ENCODE measurements at places on chromosomes 5 and 9.
A peak's percentile ranks its signal among the peaks of the same experiment; 100 is the strongest.

- no peak for DNase-seq
These were observed 138.4 kb downstream of the MAPKAP1 start for GRCh38 chr9:125568621-125569020.

DNA sequence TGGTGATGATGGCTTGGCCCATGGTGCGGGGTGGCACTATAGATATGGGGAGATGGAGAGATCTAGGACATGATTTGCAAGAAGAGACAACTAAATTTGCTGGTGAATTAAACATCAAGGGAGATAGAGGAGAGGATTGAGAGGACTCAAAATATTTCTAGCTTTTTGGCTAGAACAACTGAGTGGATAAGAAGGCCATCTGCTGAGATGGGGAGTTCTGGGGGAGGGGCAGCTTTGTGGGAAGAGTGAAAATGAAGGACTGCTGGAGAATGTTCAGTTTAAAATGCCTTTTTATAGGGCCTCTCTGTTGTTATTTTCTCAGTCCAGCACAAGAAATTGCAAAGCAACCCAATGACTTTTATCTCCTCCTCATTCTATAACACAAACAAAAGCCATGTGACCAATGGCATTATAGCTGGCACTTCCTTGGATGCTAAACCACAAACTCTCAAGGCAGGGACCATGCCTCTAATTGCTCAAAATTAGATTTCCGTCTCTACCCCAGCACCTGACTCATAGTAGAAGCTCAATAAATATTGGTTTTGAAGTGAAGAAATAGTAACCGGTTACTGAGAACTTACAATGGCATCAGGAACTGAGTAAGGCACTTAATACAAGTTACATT lies 29.8 kb downstream of the JAKMIP2 start:
- no peak for DNase-seq

DNA sequence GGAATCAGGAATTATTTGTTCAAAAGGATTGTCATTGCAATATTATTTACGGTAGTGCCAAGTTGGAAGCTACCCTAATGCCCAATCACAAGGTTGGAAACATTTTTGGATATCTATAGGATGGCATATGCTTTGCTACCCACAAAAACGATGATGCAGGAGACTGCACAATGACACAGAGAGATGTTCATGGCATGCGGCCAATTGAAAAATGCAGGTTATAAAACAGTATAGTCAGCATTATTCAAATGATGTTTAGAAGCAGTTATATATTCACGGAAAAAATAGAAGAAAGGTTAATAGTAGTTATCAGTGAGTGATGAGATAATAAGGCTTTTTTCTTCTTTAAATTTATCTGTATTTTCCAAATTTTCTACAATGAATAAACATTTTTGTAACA lies 5.9 kb upstream of the ACSL6 start:
- DNase-seq = no peak

- peak; percentile 50 for DNase-seq
These were observed 165.0 kb upstream of the ZNF462 start for GRCh38 chr9:106697750-106698502.

- DNase-seq = peak; percentile 47
These were observed 57.4 kb downstream of the CFAP95 start for GRCh38 chr9:69877852-69878514.

DNA sequence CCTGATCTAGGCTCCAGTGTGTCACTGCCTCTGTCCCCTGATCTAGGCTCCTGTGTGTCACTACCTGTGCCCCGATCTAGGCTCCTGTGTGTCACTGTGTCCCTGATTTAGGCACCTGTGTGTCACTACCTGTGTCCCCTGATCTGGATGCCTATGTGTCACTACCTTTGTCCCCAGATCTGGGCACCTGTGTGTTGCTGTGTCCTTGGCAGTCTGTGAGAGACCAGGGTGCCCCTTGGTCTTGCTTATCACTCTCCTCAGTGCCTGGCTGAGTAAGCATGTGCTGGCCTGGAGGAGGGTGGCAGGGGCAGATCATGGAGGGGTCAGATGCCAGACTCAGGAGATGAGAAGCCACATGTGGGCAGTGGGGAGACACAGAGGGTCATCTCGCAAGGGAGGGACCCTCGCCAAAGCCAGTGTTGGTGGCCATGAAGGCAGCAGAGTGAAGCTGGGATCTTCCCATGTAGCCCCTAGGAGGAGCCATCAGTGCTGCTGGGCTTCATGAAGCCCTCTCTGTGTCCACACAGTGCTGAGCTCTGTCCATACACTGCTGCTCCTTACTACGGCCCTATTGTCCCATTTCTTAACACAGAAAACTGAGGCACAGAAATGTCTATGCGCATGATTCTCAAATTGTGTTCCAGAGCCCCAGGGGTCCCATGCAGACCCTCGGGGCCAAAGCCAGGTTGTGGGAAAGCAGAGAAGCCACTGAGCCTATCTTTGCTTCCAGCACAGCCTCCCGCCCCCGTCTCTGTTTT lies 15.5 kb downstream of the OLFML2A start:
- no peak for DNase-seq

DNA sequence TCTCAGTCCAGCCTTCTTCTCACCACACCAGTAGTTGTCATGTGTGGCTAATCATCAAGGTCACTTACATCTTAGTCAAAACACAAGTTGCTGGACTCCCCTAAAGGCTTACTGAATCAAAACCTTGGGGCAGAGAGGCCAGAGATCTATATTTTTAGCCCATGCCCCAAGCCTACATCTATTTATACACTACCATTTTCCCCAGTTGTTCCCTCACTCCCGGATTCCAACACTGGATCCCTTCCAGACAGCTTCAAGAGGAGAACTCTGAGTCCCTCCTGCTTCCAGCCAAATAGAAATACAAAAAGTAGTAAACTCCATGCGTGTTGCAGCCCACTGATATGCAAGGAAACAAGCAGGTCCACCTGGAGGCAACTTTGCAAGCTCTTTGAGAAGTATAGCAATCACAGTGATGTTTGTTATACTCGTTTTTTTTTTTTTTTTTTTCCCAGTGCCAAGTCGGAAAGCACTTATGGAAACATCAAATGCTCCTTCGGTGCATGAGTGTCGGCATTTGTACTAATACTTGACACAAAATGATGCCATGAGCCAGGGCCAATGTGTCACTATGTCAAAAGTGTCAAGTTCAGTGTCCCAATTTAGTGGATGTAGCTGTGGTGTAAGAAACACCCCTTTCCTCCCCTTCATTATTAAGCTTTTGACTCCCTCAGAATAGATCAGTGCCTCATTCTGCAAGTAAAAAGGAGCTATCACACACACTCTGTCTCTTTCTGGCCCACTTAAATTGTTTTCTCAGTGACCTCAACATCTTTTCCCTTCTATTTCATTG lies 594.2 kb upstream of the SGCD start:
- DNase-seq = no peak

GRCh38 chr5:138369706-138370105 lies 17.2 kb downstream of the KDM3B start:
- no peak for DNase-seq

GRCh38 chr9:136694163-136694871 lies 7.1 kb upstream of the AGPAT2 start:
- peak; percentile 71 for DNase-seq

DNA sequence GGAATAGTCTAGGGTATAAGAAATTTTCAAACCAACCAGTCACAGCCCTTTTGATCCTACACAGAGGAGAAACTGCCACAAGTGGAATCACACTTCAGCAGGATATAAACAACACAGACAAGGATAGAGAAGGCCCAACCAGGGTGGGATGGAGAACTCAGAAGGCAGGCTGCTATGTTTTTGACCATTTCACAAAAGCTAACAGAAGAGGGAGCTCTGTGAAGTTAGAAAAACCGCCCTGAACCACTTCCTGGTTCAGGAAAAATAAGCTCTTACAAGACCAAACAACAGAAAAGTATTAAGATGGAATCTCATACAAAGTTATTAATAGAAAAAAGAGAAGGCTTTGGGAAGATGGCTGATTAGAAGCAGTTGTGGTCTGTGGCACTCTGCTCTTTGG lies 960 bp upstream of the IFNB1 start:
- no peak for DNase-seq

DNA sequence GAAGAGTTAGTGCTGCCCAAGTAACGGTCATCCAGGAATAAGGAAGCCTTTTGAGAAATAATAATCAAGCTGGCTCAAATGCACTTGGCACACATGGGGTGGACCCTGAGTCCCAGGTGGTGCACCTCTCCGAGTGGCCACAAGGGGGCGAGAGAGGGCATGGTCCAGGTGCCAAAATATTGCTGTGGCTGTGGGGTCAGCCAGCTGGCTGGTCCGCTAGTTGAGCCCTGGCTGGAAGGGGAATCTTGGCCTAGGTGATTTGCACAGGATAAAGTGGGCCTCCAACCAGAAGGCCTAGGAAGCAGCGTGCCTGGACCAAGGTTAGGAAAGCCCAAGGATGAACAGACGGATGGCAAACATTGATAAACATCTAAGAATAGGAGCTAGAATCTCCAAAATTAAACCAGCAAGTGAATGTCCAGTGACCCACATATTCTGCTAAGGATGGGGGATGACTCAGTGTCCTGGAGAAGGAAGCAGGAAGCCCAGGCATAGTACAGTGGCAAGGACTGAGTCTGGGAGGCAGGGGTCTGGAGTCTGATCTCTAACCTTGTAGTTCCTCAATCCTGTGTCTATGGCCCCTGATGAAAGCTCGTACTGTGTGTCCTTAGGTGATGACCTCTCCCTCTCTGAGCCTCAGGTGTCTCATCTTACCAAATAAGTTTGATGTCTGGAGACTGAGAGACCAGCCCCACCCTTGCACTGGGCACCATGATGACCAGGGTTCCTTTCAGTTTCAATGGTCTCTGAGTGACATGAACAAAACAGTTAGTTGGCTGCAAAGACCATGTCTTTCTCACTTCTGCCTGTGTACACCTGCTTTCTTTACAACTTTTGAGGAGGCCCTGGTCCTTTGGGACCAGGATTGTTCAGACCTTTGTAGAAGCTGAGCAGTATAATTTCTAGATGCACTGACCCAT lies 19.2 kb upstream of the SHB start:
- no peak for DNase-seq

DNA sequence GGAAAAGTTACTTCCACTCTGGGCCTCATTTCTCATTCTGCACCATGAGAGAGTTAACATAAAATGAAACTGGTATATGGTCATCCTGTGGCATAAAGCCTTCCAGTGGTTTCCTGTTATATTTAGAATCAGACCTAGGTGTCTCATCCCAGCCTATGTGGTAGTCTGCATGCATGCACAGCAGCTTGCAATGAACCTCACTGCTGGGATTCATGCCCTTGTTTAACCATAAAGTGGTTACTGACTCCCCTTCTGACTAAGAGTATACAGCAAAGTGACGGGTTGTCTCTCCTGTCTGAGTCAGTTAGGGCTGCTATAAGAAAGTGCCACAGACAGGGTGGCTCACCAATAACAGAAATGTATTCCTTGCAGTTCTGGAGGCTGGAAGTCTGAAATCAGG lies 14.7 kb upstream of the TDRD7 start:
- no peak for DNase-seq

- DNase-seq = no peak
These were observed 56.4 kb downstream of the ALDH7A1 start for GRCh38 chr5:126538579-126538978.

- no peak for DNase-seq
These were observed 37.4 kb upstream of the SLC44A1 start for GRCh38 chr9:105206821-105207699.

- DNase-seq = no peak
These were observed 26.9 kb upstream of the ITGA1 start for GRCh38 chr5:52760695-52761366.
